ENCODE measurements at places on chromosomes 3 and 15.

GRCh38 chr3:58150810-58151199 lies 60.0 kb downstream of the DNASE1L3 start:
- no peak for DNase-seq

DNA sequence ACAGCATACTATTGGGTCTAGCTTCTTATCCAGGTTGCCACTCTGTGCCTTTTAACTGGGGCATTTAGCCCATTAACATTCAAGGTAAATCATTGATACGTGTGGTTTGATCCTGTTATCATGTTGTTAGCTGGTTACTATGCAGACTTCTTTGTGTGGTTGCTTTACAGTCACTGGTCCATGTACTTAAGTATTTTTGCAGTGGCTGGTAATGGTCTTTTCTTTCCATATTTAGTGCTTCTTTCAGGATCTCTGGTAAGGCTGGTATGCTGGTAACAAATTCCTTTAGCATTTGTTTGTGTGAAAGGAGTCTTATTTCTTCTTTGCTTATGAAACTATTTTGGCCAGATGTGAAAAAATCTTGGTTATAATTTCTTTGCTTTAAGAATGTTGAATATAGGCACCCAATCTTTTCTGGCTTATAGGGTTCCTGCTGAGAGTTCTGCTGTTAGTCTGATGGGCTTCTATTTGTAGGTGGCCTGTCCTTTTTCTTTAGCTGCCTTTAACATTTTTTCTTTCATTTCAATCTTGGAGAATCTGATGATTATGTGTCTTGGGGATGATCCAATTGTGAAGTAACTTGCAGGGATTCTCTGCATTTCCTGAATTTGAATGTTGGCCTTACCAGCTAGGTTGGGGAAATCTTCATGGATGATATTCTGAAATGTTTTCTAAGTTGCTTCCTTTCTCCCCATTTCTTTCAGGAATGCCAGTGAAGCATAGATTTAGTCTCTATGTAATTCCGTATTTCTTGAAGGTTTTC lies 39.3 kb downstream of the CCR1 start:
- peak; percentile 18 for DNase-seq

GRCh38 chr3:100352296-100353231 lies 18.0 kb downstream of the NIT2 start:
- no peak for DNase-seq

GRCh38 chr3:179744667-179745066 lies 91.8 kb downstream of the USP13 start:
- no peak for DNase-seq

DNA sequence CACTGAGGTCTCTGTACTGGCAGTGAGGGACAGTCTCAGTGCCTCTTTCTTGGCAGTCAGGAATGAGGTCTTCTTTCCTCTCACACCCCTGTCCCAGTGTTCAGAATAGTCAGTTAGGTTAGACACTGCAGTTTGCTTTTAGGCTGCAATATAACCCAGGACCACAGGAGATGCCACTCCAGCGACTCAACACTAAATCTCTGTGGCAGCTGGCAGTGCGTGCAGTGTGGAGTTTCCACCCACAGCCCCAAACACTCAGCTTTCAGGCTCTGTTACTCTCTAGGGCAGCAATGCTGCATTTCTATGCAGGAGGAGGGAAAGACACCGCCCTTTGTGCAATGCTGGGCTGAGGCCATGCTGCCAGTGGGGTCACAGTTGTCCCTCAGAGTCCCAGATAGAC lies 150.2 kb upstream of the SUCLG2 start:
- peak; percentile 31 for DNase-seq

DNA sequence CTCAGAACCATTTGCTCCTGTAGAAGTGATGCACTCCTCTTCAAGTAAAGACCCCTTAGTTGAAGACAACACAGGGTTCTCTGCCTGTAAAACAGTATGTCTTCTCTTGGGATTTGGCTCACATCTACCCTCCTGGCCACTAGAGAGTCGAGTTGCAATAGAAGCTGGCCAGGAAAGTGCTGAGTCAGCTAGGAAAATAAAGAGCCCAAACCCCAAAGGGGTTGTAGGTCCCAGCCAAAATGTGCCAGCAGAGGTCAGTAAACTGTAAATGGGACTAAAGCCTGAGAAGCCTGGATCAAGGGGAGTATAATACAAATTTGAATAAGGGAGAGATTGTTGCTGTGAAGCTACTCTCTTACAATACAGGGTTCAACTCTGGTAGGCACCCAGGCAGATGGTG lies 37.2 kb upstream of the THBS1 start:
- no peak for DNase-seq

- no peak for DNase-seq
These were observed 23.4 kb downstream of the SPSB4 start for GRCh38 chr3:141074529-141074928.

- no peak for DNase-seq
These were observed 18.7 kb downstream of the MCCC1 start for GRCh38 chr3:183080628-183081027.

GRCh38 chr3:37715358-37715757 lies 146.3 kb upstream of the CTDSPL start:
- no peak for DNase-seq

GRCh38 chr3:74630602-74631001 lies 16.1 kb upstream of the CNTN3 start:
- peak; percentile 53 for DNase-seq

DNA sequence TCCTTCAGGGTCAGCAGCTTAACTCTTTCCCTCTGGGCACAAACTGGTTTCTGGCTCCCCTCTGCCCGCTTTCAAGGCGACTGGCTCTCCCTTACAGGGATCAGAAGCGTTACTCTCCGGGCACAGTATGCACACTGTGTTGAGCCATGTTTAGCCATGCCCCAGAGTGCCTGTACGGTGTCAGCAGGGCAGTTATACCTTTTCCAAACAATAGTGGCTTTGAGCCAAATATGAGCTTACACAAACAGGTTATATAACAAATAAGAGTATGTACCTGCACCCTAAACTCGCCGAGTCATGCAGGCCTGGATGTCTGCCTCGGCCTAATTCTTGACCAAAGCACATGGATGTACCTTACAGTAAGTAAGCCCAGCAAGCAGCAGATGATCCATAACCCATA lies 175.6 kb upstream of the ANKRD28 start:
- no peak for DNase-seq

GRCh38 chr3:177186306-177186705 lies 11.0 kb downstream of the TBL1XR1 start:
- no peak for DNase-seq

- DNase-seq: no peak
These were observed 1027.7 kb downstream of the PLOD2 start for GRCh38 chr3:145133281-145133680.

DNA sequence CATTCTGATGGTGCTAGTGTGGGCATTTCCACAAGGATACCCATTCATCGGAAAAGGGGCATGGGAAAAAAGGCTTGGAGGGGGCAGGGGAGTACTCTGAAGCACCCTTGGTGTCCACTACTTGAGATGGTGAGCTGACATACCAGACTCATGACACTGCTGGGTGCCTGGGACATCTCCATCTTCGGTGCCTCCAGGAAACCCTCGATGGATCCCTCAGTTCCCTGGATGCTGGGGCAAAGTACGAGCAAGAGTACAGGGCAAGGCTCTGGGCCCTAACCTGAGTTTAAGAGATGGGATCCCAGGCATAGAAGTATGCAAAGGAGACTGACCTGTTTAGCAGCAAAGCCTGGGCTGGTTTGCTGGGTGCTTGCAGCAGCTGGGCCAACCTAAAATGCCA lies 5.2 kb upstream of the IP6K1 start:
- no peak for DNase-seq

Measured in EL (cell line).